ENCODE measurements at places on chromosomes 4 and X.

GRCh38 chr4:158783785-158784184 is 15.0 kb downstream of the FNIP2 start:
- DNase-seq, result no peak

- DNase-seq, result no peak
Measured at GRCh38 chr4:37689353-37690095, 3.3 kb upstream of the RELL1 start.

- DNase-seq, result no peak
Measured at GRCh38 chr4:60327651-60328050, 872.5 kb upstream of the ADGRL3 start.

DNA sequence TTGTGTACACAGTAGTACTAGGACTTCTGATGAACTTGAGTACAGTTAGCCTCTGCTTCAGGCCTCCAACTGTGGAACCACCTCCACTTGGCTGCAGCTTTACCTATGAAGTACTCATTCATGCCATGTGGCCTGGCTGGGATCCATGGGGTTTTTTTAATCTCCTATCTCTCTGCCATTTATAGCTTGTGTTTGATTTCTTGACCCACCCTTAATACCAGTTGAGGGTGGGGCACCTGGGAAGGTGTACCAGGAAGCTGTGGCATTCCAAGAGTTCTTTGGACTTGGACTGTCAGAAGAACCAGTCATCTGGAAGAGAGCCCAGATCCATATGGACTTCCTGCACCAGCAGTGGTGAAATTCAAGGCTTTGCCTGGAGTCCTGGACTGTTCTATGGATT is 230.1 kb downstream of the SHROOM3 start:
- no peak for DNase-seq

DNA sequence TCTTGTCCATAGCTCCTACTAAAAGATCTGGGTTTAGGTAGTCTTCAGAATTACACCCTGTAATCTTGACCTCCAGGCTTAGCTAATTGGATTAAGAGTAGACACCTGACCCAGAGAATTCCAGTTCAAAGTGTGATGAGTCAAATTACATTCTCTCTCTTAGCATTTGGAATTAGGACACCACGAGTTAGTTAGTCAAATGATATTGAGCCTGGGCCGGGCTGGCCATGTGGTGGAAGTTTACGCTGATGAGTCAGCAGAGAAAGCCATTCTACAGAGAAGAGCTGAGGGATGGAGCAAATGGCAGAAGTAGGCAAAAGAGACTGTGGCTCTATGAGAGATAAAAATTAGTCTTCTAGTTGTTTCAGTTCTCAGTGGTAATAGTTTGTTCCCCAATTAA is 31.1 kb downstream of the CEP44 start:
- DNase-seq, result no peak

GRCh38 chr4:94827481-94828110 is 69.8 kb downstream of the BMPR1B start:
- no peak for DNase-seq

- DNase-seq, result no peak
Measured at GRCh38 chr4:5399790-5400421, 308.5 kb downstream of the EVC2 start.

GRCh38 chr4:80386281-80386886 is 50.9 kb downstream of the CFAP299 start:
- no peak for DNase-seq

- DNase-seq, result no peak
Measured at GRCh38 chrX:34624416-34624815, 32.7 kb downstream of the TMEM47 start.

DNA sequence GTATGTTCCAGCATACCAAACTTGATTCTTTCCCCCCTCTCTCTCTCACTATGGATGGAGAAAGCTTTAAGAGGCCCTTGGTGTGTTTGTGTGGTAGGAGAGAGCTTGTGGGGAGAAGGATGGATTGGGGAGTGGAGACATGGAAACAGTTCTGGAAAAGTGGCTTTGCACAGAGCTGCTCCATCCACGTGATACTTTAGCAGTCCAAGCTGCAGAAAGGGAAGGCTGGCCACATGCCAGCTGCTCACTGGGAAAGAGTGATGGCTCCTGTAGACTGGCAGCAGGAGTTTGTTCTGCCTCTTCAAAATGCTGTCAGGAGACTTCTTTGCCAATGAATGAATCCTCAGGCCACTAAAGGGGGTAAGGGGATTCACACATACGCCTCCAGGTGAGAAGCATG is 21.7 kb upstream of the SEC24B start:
- no peak for DNase-seq

DNA sequence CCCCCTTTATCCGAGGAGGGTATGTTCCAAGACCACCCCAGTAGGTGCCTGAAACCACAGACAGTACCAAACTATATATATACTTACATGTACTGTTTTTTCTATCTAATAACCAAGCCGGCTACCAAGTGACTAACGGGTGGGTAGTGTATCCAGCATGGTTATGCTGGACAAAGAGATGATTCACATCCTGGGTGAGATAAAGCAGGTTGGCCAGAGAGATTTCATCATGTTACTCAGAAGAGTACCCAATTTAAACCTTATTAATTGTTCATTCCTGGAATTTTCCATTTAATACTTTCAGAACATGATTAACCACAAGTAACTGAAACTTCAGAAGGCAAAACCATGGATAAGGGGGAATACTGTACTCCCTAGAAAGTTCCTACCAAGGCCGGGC is 46.5 kb downstream of the RFC1 start:
- DNase-seq, result no peak

GRCh38 chr4:120683897-120684540 is 238.5 kb downstream of the PRDM5 start:
- DNase-seq, result no peak

GRCh38 chr4:27684610-27685011 is 824.0 kb downstream of the STIM2 start:
- peak; percentile 31 for DNase-seq

DNA sequence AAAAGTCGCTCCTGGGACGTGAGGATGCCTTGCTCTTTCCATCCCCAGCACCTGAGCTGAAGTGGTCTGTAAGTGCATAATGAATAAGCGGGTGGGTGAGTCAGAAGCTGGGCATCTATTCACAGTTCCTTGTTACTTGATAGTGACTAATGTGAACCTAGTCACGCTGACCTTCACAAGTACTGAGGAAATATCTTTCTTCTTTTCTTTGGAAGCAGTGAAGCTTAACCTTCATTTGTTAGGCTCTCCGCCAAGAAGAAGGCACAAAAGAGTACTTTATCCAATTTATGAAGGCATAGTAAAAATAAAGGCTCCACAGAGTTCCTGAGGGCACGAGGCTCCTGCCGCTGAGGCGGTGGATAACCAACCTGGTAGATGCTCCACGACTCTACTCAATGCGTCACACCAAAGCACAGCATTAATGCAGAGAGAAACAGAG is 475.7 kb upstream of the SLIT2 start:
- DNase-seq, result no peak

DNA sequence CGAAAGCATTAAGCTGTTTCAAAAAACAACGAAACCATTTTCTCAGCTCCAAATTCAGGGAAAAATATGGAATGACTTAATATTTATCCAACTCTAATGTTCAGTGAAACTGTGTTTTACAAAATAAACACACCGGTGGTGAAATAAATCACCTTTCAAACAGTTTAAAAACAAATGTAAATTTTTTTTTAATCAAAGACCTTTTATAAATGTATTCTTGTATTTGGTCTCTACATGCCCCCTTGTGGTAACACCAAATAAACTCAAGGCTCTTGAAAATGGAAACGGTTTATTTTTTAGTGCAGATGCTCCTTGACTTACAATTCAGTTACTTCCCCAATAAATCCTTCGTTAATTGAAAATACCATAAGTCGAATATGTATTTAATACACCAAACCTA is 45.8 kb upstream of the ITM2A start:
- no peak for DNase-seq

DNA sequence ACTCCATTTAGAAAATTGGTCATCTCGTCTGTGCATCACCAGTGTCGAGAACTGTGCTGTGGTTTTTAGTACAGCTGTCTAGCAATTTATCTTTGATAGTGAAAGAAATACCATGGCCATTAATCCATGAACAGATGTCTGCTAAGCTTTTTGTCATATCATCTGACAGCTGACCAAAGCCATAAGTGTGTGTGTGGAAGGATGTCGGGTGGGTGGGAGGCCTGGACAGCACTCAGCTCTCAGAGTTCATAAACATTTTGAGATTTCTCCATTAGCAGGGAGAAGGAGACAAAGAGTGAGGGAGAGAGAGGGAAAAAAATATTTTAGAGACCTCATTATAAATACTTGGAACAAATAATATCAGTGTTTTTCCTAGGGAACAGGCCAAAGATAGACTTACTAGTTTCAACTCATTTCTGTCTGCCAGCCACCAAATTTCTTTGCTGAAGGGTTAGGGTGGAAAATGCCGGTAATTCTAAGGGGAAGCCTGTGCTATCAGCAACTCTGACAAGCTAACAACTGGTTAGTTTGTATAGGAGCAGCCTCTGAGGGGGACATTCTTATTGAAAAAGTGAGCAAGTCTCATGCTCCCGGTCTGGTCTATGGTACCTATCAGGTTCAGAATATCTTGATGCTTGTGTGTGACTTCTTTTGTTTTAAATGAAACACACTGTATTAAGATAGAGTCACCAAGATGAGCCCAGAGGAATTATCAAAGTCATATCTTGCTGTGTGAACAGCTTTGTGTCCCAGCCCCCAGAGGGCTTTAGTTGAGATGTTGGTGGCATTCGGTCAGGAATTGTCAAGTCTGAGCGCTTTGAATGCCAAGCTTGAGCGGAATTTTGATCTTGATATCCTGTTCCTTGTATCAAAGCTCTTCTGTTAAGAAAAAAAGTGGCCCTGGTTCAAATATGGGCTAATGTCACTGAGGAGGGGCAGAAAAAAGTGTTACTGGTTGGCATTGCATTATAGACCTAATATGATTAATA is 41.9 kb upstream of the PDLIM3 start:
- no peak for DNase-seq

DNA sequence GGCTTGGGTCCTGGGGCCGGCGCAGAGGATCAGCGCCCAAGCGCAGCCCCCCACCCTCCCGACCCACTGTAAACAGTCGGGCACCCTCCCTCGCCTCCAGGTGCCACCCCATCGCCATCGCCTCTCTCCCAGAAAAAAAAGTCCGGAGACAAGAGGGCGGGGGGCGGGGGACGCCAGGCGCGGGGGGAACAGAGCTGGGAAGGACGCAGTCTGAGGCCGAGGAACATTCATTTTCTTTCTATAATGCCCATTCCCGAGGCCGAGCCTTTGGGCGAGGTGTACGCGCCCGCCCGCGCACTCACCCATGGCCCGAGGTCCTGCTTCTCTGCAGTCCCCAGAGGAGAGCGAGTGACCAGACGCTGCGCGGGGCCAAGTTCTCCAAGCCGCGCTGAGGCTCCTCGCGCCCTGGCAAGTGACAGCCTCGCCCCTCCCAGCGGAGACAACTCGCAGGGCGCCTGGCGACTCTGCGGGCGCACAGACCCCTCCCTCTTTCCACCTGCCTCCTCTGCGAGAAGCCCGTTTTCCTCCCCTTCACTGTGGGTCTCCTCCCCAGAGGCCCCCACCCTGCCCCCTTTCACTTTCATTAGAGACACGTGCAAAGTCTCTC is 63.5 kb upstream of the WDR17 start:
- no peak for DNase-seq

DNA sequence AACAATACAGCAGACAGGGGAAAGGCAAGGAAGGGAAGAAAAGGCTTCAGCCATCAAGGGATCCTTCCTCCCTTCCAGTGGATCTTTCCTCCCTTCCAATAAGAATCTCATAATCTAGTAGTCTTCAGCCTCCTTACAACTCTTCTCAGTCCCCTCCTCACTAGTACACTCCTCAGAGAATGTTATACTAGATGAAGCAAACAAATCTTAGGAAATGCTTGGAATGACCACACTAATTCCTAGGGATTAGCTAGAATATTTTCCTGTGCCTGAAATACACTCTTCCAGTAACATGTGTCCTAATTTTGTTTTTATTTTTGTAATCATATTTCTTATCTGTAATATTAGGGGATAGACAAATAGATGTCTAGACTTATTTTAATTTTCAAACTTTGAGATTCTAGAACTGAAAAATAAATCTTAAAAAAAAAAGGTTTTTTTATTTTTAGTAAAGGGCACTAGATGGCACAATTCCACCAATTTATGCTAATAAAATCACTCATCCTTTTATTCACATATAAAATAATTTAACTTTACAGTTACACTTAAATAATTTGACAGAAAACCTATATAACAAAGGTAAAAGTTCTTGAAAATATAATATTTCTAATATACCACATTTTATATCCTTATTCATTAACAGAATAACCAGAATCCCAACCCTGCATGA is 7.0 kb upstream of the STPG2 start:
- DNase-seq, result no peak

DNA sequence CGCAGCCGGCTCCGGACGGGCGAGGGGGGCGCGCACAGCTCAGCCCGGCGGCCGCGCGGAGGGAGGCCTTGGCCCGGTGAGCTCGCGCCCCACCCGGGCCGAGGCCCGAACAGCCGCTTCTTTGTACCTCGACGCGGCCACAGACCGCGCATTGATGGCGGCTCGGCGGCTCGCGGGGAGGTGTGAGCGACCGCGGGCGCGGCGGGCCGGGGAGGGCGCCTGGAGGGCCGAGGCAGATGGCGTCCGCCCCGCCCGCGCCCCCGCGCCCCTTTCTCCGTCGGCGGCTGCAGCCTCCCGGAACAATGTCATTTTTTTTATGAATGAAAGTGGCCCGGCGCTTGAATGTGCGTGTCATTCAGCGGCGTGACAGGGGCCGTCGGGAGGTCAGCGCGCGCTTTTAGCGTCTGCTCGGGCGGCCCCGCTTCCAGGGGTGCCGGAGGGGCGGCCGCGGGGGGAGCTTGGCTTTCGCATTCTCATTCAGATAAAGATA is 1.8 kb downstream of the FGFR3 start:
- DNase-seq, result no peak

- no peak for DNase-seq
Measured at GRCh38 chrX:111386615-111387233, 25.3 kb downstream of the DCX start.

DNA sequence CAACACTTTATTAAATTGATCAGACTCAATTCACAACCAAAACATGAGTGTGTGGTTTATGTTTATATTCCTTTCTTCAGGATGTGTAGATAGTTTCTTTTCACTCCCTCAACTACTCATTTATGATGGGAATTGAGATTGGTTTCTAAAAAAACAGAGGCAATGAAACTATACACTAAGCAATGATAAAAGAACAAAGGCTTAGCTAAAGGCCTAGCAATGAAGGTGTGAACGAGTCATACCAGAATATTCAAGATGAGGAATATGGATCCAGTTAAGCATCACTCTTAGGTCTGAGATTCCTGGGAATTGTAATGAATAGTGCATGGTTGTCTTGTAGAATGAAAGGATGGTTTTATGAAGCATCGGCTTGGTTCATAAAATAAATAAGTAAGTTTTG is 17.5 kb upstream of the RASL11B start:
- no peak for DNase-seq

- DNase-seq, result no peak
Measured at GRCh38 chrX:140346729-140347128, 158.1 kb downstream of the SOX3 start.
